ENCODE measurements at places on chromosomes 1 and 21.
A peak's percentile ranks its signal among the peaks of the same experiment; 100 is the strongest.

DNA sequence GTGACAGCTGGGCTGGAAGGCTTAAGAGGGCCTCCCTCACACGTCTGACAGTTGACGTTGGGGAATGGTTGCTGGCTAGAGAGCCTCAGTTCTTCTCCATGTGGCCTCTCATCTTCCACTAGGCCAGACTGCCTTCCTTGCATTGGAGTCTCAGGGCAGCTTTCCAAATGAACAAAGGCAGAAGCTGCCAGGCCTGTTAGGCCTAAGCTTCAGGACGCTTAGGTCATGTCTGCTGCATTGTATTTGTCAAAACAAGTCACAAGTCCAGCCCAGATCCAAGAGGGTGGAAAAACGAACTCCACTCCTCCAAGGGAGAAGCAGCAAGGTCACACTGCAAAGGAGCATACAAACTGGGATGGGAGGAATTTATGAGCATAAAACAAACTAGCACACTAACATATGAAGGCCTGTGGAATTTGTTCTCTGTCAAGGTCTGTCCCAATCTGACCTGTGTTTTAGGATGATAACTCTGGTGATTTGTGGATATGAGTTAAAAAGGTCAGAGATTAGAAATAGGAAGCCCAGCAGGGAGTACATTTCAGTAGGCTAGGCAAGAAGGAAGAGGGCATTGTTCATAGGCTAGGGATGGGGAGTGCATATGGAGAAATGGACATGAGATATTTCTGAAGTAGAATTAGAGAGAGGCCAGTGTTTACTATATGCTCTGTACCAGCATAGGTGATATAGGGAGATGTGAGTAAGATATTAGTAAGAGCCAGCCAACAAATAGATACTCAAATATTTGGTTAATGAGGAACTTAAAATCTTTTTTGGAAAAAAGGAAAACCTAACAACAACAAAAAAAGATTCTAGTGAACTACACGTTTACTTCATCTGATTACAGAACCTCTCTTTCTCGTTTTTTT lies 29.1 kb upstream of the CNN3 start:
- no peak for DNase-seq

DNA sequence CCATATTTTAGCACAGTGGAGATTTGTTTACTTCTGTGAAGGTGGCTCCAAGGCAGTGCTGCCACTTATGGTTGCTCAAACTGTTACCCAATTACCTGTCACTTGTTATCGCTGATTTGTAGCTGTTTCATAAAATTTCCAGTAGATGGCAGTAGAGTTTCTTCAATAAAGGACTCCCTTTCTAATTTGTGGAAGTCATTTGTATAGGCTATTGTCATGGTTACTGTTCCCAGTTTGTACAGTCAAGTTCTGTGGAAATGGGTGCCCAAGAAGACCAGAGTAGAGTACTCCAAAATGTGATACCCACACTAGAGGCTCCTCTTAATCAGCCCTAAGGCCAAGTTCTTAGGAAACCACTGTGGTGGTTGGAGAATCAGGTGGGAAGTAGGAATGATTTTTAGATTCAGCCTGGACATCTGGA lies 186.1 kb downstream of the CLEC20A start:
- DNase-seq = peak; percentile 17

DNA sequence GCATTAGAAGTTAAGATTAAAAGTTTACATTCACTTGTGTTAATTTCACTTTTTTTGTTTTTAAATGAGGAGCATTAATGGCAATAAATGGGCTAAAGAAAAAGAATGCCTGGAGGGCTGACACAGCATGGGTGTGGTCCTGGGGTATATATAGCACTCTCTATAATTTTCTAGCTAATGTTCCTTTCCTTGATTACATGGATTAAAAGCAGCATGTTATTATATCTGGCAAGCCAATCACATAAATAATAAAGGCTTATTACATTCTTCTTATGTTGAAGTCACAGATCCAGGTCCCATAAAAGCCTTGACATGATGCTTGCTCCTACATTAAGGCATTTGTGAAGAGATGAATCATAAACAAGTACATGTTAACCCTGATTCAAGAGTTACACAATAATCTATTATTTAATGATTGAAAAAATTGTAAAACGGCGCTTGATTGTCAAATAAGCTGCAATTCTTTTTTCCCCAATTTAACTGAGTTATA lies 91.4 kb downstream of the LYPLAL1 start:
- no peak for DNase-seq

- no peak for DNase-seq
These were observed 396.6 kb downstream of the BRINP2 start for GRCh38 chr1:177567393-177567792.

- DNase-seq = no peak
These were observed at the start of gene RGS18 for GRCh38 chr1:192158181-192158580. Gene RGS18, plus strand, starts transcription at chr1:192158462. Its CDS starts 176 bp downstream, at chr1:192158638.

GRCh38 chr1:200831091-200831490 lies 41.7 kb upstream of the GPR25 start:
- DNase-seq = no peak

DNA sequence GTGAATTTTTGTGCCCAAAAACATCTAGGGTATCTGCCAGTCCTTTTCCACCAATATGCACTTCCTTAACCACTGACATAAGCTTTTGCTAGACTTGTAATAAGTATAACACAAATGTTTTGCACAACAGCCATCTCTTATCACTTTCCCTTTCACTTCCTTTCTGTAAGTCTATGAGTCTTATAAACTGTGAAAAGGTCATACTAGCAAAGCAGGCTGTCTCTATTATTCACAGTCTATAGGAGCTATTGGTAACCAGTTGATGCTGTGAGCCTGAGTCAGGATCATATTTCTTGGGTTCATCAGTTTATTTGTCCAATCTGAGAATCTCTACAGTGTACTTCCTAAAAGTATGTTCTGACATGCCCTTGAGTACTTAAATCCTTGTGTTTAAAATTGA lies 172.6 kb downstream of the CHRM3 start:
- DNase-seq = no peak

GRCh38 chr1:8382608-8383505 lies 64.9 kb downstream of the SLC45A1 start:
- DNase-seq = no peak

GRCh38 chr1:170669586-170670530 lies 5.9 kb downstream of the PRRX1 start:
- no peak for DNase-seq

GRCh38 chr1:3471356-3472087 lies 17.1 kb downstream of the ARHGEF16 start:
- DNase-seq = peak; percentile 96

- no peak for DNase-seq
These were observed 156.5 kb upstream of the VAMP3 start for GRCh38 chr1:7614576-7615074.

- DNase-seq = no peak
These were observed 16.3 kb upstream of the COL6A1 start for GRCh38 chr21:45965084-45965809.

DNA sequence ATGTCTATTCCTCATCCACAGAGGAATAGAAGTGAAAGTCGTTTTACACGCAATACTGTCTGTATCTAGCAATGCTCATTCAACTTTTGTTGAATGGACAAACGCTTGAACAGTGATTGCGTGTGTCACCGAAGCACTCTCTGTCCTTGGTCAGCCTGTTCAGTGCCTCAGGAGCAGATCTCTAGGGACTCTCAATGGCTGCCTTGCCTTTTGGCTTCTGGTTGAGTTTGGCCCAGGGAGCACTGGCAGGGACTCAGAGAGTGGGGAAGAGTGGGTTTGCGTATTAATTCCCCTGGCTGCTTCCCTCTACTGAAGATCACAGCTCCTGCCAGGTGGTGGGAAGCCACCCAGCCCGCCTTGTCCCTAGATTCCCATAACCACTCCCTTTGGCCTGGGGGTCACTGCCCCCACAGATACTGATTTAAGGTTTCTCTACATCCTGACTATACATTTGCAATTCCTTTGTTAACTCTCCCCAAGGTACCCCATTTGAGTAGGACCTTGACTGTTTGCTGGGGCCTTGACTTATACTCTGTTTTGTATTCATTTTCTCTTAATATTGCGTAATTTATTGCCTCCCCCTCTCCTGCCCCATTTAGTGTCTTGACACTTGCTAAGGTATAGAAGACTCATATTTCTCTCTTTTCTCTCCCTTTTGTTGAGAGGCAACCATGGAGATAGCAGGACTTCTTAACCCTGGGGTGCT lies 61.7 kb upstream of the USP24 start:
- no peak for DNase-seq

- DNase-seq = no peak
These were observed at the start of gene CCDC190 for GRCh38 chr1:162861101-162861500. Gene CCDC190, minus strand, starts transcription at chr1:162861175. Its CDS starts 1,529 bp downstream, at chr1:162859646.

GRCh38 chr1:201890223-201890622 lies 1.5 kb downstream of the SHISA4 start:
- no peak for DNase-seq

DNA sequence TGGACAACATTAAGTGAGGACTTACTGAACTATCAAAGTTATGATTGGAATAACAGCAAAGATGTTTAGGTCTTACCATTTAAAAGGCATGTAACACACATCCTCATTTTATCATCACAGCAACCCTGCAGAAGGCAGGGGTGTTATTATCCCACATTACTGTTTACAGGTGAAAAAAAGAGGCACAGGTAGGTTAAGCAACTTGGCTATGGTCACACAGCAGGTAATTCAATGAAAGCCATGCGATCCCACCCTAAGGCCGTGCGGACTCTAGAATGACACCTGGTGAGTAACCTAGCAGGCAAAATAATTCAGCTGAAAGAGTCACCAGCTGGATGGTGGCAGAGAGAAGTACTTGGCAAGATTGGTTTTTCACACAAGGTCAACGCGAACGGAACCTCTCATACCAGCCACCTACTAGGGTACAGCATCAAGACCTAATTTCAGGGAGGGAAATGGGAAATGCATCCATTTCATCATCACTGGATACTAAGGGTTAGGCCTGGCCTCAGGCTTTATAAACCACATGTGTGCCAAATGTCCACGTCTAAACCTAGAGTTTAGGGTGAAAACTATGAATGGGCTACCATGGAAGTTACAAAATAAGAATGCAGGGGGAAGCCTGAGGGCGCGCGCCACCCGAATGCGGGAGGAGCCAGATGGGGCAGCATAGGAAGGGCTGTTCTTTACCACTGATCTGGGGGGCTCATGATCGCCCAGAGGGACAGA lies 85.3 kb downstream of the SLC66A1 start:
- DNase-seq = no peak

- no peak for DNase-seq
These were observed 5.1 kb downstream of the CLCNKA start for GRCh38 chr1:16026723-16027484.

- no peak for DNase-seq
These were observed 62.8 kb upstream of the DPH5 start for GRCh38 chr1:101088431-101088830.

- no peak for DNase-seq
These were observed 217.6 kb upstream of the NFIA start for GRCh38 chr1:60864722-60865121.
